ENCODE measurements at places on chromosomes 13 and 19.
A peak's percentile ranks its signal among the peaks of the same experiment; 100 is the strongest.

- no peak for DNase-seq
Measured at GRCh38 chr13:106467427-106468122, 67.9 kb downstream of the EFNB2 start.

DNA sequence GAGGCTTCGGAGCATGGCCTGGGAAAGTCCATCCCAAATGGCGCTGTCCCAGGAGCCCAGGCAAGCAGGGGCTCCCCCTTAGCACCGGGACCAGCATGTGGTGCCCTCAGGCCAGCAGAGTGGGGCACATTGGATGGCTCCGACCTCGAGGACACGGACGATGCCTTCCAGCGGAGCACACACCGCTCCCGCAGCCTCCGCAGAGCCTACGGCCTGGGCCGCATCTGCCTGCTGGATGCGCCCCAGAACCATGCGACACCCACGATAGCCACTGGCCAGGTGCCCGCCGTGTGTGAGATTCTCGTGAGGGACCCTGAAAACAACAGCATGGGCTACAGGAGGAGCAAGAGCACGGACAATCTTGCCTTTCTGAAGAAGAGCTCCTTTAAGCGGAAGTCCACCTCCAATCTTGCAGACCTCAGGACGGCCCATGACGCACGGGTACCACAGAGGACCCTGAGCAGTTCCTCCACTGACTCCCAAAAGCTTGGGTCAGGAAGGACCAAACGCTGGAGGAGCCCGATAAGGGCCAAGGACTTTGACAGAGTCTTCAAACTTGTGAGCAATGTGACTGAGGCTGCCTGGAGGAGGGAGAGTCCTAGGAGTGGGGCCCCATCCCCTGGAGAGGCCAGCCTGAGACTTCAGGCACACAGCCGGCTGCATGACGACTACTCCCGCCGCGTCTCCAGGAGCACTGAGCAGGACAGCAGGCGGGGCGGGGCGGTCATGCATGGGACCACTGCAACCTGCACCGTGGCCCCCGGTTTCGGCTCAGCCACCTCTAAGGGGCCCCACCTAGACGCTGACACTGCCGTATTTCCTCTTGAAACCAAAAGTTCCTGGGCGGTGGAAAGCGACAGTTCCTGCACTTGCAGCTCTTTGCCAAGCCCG, 63.1 kb downstream of the SPATA13 start:
- no peak for DNase-seq

- no peak for DNase-seq
Measured at GRCh38 chr13:31587698-31588266, 151.5 kb upstream of the RXFP2 start.

- DNase-seq, result peak; percentile 54
Measured at GRCh38 chr19:42563352-42564210, 31.1 kb downstream of the CEACAM8 start.

DNA sequence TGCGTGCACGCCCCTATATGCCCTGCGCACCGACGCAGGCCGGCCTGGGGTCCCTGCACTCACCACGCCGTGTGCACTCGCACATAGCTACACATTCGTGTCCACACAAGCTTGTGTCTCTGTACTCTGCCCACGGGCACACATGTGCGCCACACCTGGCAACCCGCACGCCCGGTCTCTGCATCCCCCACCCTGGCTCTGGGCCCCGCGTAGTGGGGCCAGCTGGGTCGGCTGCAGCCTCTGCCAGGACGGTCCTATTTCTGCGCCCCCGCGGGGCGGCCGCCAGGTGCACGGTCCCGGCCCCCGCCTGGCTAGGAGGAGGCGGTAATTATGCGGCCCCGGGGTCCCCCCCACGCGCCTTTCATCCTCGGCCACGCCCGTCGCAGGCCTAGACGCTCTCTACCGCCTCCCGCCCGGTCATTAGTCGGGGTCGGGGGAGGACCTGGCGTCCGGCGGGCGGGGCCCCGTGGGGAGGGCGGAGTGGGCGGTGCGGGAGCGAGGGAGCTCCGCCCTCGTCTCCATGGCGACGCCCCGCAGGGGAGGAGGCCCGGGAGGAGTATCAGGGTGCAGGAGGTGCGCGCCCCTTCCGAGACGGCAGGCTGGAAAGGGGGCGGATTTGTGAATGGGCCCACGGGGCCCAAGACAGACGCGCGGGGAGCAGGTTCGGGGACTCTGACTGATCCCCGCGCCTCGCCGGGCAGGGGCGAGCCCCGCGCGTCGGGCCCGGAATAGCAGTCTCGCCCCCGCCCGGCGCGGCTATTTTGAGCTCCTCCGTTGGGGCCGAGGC, 2.8 kb upstream of the CIRBP start:
- DNase-seq, result peak; percentile 89

GRCh38 chr13:27034678-27035111, 136.9 kb downstream of the USP12 start:
- DNase-seq, result no peak

DNA sequence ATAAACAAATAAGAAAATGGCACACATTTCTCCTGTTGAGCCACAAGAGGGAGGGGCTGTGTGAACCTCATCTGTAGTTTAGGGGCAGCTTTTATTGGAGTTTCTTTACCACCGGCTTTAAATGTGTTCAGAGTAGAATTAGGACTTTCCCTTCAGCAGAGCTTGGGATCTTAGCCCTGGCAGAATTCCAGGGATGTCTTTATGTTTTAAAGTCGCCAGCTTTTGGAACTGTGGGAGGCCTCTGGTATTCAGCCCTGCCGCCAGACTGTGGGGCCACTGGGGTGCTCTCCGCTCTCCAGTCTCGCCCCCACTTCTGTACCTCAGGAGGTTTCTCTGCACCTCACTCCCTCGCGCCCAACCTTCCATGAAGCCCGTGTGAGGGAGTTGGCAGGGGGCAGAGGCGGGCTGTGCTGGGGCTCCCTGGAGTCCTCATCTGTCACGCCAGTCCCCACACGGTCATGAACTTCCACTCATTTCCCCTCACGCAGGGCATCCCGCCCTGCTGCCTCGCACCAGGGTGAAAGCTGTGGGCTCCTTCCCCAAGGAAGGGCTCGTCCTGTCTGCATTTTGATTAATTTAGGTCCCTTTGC, 31.5 kb downstream of the CCDC8 start:
- no peak for DNase-seq

DNA sequence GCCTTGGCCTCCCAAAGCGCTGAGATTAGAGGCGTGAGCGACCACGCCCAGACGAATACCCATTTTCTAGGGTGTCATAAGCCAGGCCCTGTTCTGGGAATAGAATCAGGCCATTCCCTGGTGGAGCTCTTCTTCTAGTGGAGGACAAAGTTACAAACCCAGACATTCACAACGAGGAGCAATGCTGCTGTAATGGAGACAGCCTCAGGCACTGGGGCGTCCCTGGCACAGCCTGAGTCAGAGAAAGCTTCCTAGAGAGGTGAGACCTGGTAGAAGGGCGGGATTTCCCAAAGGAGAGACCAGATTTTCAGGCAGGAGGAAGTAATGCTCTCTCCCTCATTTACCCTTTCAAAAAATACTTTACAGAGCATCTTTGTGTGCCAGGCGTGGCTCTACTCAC, 12.7 kb downstream of the PRKCG start:
- DNase-seq, result peak; percentile 63

Measured in PC-3 (cell line).